Activated CD4-positive, alpha-beta T cell treated with anti-CD3 and anti-CD28 coated beads for 24 hours (primary cell): ENCODE measurements at places on chromosomes 7 and 10.

- no peak for DNase-seq
Observed at GRCh38 chr7:114081606-114082425, 163.0 kb upstream of the PPP1R3A start.

- no peak for DNase-seq
Observed at GRCh38 chr10:104045151-104046089, 40.3 kb downstream of the COL17A1 start.

DNA sequence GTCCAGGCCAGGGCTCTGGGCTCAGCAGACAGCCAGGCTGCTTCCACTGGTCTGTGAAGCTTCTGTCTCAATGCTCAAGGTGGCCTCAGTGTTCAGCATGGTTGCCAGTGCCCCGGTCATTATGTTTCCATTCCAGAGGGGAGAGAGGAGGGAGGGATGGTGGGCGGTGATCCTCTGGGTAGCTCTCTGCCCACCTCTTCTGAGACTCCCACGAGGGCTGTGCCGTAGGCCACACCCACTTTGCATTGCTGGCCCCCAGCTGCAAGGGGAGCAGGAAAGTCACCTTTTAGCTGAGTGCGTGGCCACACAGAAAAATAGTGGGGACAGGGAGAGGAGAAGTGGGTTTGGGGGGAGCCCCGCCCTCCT, 42.5 kb downstream of the FOXK1 start:
- no peak for DNase-seq

DNA sequence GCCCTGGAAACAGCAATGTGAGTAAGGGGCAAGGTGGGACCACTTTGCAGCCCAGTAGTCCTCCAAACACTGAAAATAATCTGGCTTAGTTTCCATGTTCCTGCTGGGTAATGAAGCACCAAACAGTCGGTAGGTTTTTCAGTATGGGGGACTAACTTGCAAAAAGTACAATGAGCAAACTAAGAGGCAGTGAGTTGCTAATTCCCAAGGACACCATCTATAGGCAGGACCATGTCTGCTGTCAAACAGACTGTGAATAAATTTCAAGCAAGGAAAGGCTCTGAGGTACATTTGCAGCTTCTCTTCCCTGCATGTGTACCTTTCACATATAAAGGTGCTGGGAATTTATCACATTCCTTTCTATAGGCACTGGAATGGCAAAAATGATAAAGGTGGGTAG, 327.7 kb downstream of the GPR158 start:
- DNase-seq: no peak

DNA sequence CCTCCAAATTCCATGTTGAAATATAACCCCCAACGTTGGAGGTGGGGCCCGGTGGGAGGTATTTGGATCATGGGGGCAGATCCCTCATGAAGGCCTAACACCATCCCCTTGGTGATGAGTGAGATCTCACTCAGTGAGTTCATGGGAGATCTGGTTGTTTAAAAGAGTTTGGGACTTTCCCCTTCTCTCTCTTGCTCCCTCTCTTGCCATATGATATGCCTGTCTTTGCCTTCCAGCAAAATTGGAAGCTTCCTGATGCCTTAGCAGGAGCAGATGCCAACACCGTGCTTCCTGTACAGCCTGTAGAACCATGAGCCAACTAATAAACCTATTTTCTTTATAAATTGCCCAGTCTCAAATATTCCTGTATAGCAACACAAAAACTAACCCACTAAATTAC, 55.7 kb upstream of the CDK1 start:
- no peak for DNase-seq

DNA sequence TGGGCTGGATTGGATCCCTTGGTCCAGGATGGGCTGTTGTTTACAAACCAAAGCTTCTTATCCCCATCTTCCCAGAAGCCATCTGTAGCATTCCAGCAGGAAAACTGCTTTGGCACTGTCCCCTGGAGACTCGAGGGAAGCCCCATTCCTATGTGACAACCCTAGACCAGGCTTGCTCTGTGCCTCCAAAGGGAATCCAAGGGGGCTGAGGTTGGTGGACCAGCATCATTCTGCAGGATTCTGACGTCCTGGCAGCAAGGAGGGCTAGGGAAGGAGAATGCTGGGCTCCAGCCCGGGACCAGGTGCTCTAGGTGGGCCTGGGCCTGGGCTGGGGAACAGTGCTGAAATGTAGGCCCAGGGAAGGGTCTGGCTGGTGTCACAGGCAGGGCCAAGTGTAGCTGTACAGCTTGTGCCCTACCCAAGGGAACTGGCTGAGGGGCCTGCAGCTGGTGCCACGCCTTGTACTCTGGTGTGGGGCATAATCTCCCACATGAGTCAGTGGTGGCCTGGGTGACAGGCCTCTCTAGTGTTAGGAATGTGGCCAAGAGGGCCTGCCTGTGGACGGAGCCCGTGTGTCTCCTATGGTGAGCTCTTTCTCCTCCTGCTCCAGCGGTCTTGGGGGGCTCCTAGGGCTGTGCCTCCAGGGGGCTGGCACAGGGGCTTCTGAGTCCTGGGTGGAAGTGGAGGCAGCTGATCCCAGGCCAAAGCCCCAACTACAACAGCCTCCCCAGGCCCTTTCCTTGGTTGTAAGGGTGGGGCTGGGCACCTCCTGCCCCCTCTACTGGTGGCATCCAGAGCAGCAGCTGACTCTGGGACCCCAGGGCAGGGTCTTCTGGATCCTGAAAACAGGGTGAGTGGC, 25.2 kb downstream of the TRIM8 start:
- no peak for DNase-seq

DNA sequence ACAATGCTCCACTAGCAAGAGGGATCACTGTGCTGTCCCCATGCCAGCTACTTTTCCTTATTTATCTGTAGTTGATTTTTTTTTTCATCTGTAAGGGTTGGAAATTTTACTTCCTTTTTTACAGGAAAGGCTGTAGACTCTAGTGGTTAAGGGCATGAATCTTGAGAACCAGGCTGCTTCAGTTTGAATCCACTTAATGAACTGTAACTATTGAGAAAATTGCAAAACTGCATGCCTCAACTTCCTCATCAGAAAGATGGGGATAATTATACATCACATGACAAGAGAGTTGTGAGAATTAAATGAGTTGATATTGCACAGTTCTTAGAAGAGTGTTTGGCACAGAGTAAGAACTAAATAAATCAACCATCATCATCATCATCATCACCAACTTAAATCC, 106.4 kb upstream of the GSDME start:
- no peak for DNase-seq

- no peak for DNase-seq
Observed at GRCh38 chr7:24866004-24866615, 108.8 kb upstream of the GSDME start.

DNA sequence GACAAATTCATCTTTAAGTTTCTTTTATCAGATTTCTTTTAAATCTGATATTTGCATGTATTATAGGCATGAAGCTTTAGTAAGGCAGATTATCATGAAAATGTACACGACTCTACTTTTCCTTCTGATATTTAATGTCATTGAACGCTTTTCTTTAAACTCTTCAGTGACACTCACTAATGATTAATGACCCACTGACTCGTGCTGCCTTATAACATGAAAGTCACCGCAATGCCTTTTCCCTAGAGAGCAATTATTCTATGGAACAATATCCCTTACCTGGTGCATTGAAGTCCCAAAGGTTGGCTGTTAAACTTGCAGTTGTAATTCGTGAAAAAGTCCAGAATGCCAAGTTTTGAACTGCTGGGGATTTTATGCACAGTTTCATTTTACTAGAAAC, 33.4 kb upstream of the HGF start:
- no peak for DNase-seq

- no peak for DNase-seq
Observed at GRCh38 chr7:150481186-150481920, 30.9 kb downstream of the GIMAP8 start.

GRCh38 chr10:15813415-15813814, 46.9 kb downstream of the MINDY3 start:
- DNase-seq: no peak

DNA sequence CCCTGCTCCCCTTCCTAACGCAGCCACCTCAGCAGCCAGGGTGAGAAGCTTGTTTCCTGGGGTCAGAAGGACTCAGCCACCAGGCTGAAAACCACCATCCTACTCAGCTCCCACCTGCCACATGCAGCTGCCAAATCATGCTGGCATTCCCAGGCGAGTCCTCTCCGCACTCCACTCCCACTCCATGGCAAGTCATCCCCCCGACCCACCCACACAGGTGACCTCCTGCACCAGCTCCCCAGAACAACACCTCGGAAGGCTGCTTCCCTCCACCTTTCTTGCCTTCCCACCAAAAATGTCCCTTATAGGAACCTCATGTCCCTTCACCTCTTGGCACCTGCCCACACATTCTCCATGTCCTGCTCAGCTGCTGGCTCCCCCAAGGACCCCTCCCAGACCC, 4.6 kb downstream of the PDAP1 start:
- no peak for DNase-seq
